Fibroblast of the aortic adventitia (primary cell): ENCODE measurements at places on chromosomes 11 and 22. TPM values are rescaled to one million over a fixed set of nuclear protein-coding genes. Genes with fewer than 3 reads are reported as not detected.

Gene CALCA
- total RNA-seq, result not detected in 2 replicates

Gene CARNS1
- 0.09 and 0.16 TPM in 2 replicates for total RNA-seq

Gene MRGPRX3
- total RNA-seq, result not detected in 2 replicates

Gene UCP2
- 1.5 TPM in 1 of 2 replicates, not detected in the other for total RNA-seq

Gene TP53AIP1
- not detected in 2 replicates for total RNA-seq

Gene OR5A2
- under 0.01 TPM in 1 of 2 replicates, not detected in the other for total RNA-seq

Gene TTC12
- 9.8 and 12.7 TPM in 2 replicates for total RNA-seq

Gene ZNF280A
- not detected in 2 replicates for total RNA-seq

Gene SLC17A6
- not detected in 2 replicates for total RNA-seq

Gene DEUP1
- not detected in 2 replicates for total RNA-seq

Gene INS
- not detected in 2 replicates for total RNA-seq

Gene AIFM3
- 0.45 and 1.7 TPM in 2 replicates for total RNA-seq

Gene FZD4
- total RNA-seq, result 50.2 and 63.9 TPM in 2 replicates

Gene NXPE2
- total RNA-seq, result 0.09 TPM in 1 of 2 replicates, not detected in the other

Gene LGALS1
- total RNA-seq, result 3,846 and 5,734 TPM in 2 replicates

Gene IFITM5
- total RNA-seq, result not detected in 2 replicates

Gene OR52B6
- total RNA-seq, result not detected in 2 replicates

Gene GLB1L2
- not detected in 2 replicates for total RNA-seq

Gene UCP3
- total RNA-seq, result 0.54 TPM in 1 of 2 replicates, not detected in the other

Gene TMPRSS13
- not detected in 2 replicates for total RNA-seq
